ENCODE measurements at places on chromosomes 7 and 10.

DNA sequence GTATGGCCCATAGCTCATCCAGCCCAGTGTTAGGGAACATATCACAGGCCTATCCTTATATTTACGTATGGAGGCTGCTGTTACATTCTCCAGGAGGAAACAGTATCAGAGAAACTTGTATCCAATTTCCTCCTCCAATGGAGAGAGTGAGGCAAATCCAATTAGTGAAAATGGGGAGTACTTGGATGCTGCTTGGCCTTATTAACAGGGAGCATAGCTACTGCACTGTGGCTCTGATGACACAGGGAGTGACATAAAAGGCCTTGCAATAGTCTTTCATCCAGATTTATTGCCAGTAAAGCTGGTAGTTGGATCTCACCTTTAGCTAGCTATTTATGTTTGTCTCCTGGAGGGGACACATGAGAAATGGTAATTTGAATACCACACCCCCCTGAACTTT lies 313.2 kb upstream of the MTPN start:
- no peaks in the 10 kb centered on the region for H3K36me3 ChIP-seq
- no peak for DNase-seq

DNA sequence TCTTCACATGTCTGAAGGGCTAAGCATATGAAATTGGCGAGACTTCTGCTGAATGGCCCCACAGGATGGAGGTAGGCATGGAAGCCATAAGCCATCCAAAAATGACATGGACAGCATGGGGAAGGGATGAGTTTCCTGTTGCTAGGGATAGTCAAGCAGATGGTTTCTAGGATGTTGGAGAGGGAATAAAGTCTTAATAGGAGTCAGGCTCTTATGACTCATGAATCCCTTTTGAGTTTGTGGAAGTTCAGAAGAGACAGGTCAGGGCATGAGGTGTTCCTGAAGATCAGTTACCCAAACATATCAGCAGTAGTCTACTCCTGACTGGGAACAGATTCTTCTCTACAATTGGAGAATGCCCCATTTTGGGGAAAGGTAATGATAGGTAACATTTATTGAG lies 243.9 kb downstream of the REEP3 start:
- no peak overlapping the region for H3K27ac ChIP-seq
- no peak for DNase-seq
- no peak overlapping the region for H3K4me3 ChIP-seq
- peaks cover 9% of the 10 kb centered on the region for H3K4me1 ChIP-seq
- H3K36me3 ChIP-seq: no peaks in the 10 kb centered on the region

GRCh38 chr10:4174197-4174596 lies 389.2 kb upstream of the KLF6 start:
- H3K27ac ChIP-seq: no peak overlapping the region
- no peaks in the 10 kb centered on the region for H3K27me3 ChIP-seq
- no peaks in the 10 kb centered on the region for H3K4me1 ChIP-seq

DNA sequence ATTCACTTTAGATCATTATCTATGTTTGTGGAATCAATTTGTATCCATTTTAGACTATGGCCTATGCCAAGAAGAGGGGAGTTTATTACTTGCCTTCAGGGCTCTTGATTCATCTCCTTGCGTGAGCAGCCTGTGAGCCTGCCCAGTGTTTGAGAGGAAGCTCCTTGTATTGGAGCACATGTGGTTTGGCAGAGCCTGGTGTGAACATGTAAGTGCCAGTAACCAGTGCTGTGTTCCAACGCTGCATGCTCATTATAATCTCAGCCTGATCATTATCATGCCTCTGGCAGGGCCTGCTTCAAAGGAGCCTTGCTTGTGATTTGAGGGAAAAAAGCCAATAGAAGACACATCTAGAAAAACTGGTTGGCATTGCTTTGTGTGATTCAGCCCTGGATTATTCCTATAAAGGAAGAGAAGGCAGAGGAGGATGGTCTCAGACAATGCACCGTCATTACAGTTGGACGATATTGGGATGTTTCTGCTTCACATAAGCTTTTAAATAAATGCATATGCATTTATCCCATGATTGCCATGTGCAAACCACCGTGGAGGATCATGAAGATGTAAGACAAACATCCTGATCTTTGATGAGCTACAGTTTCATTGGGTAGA lies 203.4 kb upstream of the AHR start:
- no peaks in the 10 kb centered on the region for H3K4me1 ChIP-seq
- no peaks in the 10 kb centered on the region for H3K36me3 ChIP-seq
- H3K27ac ChIP-seq: no peak overlapping the region
- no peak for DNase-seq
- no peaks in the 10 kb centered on the region for H3K27me3 ChIP-seq

DNA sequence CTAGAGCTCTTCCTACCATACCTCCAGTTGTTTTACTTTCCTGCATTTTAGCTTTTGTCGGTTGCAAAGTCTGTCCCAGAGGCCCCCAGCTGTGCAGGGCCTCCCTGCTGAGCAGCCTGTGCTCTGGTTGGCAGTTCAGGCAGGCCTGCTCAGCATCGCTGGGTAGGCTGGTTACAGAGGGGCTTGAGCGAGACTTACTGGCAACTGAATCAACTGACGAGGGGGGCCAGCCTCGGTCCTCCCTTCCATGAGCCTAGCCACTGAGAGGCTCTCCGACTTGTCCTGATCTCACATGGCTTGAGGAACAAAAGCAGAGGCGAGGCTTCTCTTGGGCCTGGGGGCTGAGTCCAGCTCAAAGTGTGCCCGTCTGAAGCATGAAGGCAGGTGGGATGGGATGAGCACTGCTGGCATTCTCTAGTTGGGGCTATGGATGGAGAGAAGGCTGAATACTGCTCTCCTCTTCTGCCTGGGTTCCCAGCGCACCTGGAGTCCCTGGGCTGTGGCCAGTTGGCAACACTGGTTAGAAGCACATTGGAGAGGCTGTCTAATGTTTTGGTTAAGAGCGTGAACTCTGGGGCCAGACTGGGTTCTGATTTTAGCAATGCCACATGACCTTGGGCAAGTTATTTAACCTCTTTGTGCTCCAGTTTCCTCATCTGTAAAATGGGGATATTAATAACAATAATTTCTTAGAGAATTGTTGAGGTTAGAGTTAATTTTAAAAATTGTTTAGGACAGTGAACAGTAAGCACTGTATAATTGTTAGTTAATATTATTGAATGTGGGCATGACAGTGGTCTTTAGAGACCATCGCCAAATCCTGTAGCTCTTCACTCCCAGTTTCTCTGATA lies 6.9 kb upstream of the SFRP5 start:
- DNase-seq: peak; percentile 76
- H3K36me3 ChIP-seq: no peaks in the 10 kb centered on the region
- H3K4me1 ChIP-seq: peaks cover 21% of the 10 kb centered on the region
- H3K27me3 ChIP-seq: peaks cover 15% of the 10 kb centered on the region
- H3K27ac ChIP-seq: no peak overlapping the region
- H3K4me3 ChIP-seq: no peak overlapping the region

All from endodermal cell (in vitro differentiated cells).